ENCODE measurements at places on chromosomes 1 and 21.
A peak's percentile ranks its signal among the peaks of the same experiment; 100 is the strongest.

DNA sequence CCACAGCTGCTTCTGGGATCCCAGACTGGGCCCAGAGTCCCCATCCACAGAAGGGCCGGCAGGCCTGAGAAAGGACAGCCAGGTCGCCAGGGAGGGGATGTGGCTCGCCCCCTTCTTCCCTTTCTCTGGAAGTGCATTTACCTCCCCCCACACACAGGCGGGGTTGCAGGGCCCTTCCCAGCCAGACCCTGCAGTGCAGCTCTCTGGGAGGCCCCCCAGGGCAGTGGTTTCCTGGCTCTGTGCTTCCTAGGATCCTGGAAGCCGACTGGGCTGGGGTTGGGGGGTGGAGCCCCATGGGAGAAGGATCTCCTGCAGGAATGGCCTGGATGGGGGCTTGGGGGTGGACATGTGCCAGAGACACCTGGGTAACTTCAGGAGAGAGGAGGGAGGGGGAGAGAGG lies 4.2 kb upstream of the COL6A1 start:
- peak; percentile 47 for DNase-seq
- H3K4me1 ChIP-seq, result peaks cover 23% of the 10 kb centered on the region
- peak overlapping the region; percentile 72 for H3K27ac ChIP-seq
- no peak overlapping the region for H3K4me3 ChIP-seq

GRCh38 chr1:55107101-55107500 lies 67.8 kb downstream of the PCSK9 start:
- H3K27ac ChIP-seq, result no peak overlapping the region
- H3K4me3 ChIP-seq, result no peak overlapping the region
- no peaks in the 10 kb centered on the region for H3K27me3 ChIP-seq
- peaks cover 98% of the 10 kb centered on the region for H3K36me3 ChIP-seq

GRCh38 chr21:42525029-42525581 lies 11.5 kb downstream of the SLC37A1 start:
- peak overlapping the region; percentile 81 for H3K27ac ChIP-seq
- H3K4me3 ChIP-seq, result peak overlapping the region; percentile 32
- peaks cover 70% of the 10 kb centered on the region for H3K4me1 ChIP-seq
- no peaks in the 10 kb centered on the region for H3K36me3 ChIP-seq
- no peak for DNase-seq
- H3K27me3 ChIP-seq, result no peaks in the 10 kb centered on the region

- H3K4me3 ChIP-seq, result peak overlapping the region; percentile 87
- H3K36me3 ChIP-seq, result no peaks in the 10 kb centered on the region
- no peaks in the 10 kb centered on the region for H3K27me3 ChIP-seq
Measured at GRCh38 chr1:185045814-185046492, 595 bp downstream of the RNF2 start.

DNA sequence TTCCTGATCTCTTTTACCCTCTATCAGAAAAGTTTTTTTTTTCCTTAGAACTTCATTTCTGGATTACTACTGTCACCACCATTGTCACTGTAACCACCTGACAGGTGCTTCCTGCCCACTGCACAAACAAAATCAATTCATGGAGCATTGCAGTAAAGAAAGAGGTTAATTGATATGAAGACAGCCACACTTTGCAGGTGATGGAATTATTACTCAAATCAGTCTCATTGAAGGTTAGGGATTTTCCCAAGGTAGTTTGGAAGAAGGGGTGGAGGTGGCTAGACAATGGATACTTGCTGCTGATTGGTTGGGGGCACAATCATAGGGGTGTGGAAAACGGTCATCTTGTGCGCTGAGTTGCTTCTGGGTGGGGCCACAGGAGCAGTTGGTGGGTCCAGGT lies 230.8 kb upstream of the CACYBP start:
- H3K27ac ChIP-seq, result no peak overlapping the region
- H3K4me3 ChIP-seq, result no peak overlapping the region
- DNase-seq, result no peak
- H3K4me1 ChIP-seq, result no peaks in the 10 kb centered on the region

- no peaks in the 10 kb centered on the region for H3K27me3 ChIP-seq
- H3K36me3 ChIP-seq, result no peaks in the 10 kb centered on the region
- no peak for DNase-seq
- H3K4me1 ChIP-seq, result no peaks in the 10 kb centered on the region
- no peak overlapping the region for H3K27ac ChIP-seq
- no peak overlapping the region for H3K4me3 ChIP-seq
Measured at GRCh38 chr1:69707103-69707502, 139.4 kb downstream of the LRRC7 start.
